ENCODE measurements at places on chromosomes 11 and 22.
A peak's percentile ranks its signal among the peaks of the same experiment; 100 is the strongest.

DNA sequence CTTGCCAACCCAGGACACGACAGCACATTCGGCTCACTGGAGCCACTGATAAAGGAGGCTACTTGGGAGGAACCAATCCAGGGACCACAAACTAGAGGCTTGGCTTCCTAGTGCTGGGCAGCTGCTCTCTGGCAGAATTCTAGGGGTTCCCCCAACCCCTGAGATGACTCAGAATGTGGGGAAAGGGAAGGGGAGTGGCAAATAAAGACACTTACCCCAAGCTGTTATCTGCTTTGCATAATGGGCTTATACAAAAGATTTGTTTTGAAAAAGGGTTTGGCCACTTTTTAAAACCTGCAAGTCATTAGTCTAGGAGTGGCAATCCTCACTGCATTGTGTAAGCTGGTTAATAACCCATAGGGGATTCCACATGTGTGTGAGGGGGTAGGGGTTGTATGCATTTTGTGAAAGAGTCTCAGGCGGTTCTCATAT lies 64.1 kb upstream of the LMO1 start:
- no peak for DNase-seq

DNA sequence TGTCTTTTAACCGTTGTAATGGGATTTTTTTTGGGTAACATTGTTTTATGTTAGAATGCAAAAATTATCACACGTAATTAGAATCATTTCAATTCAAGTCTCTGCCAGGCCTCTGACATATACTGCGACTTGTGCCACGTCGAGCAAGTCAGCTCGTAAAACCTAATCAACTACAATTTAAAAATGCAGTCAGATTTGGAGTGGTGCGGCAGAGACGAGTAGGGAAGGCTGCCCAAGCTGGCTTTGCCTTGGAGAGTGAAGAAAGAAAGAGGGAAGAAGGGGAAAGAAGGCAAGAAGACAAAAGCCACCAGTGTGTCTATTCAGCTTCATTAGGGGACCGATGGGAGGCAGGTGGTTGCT lies 110.7 kb downstream of the MIAT start:
- no peak for DNase-seq

- DNase-seq, result no peak
Measured at GRCh38 chr11:110447343-110447742, 17.6 kb downstream of the FDX1 start.

DNA sequence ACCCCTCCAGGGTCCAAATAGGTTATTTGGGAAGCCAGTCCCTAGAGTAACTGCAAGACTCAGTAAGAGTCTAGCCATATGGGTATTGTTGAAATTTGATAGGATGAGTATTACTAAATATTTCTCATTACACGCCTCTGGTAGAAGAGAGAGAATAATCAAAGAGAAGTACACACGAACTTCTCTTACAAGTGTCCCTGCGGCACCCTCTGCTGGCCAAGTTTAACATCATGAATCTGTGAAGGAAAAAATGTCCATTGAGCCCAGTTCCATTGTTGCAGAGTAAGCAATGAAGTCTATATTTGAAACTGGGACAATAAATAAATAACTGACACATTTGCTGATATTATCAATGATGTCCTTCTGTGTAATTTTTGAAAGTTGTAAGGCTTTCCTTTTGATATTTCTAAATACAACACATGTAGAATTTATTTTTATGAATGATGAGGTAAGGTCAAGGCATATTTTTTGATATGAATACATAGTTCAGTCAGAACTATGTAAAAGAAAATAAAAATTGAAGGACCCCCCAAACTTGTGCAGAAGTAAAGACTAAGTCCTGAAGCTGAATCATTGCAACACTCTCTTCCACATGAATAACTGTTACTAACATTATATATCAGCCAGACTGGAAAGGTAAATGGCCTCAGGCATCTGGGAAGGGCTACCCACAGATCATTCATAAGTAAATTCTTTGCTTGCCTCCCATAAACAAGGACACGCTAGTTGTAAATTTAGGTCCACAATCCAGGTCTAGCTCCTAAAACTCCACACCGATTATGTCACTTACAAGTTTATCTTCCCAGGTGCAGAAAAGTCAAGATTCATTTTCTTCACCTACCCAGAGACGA lies 10.0 kb downstream of the OR51L1 start:
- no peak for DNase-seq

GRCh38 chr11:19866037-19866436 lies 153.4 kb downstream of the NAV2 start:
- DNase-seq, result no peak

- no peak for DNase-seq
Measured at GRCh38 chr11:55342901-55343300, at the start of gene OR4A16. Gene OR4A16, plus strand, starts transcription at chr11:55343201. Its CDS starts 0 bp downstream, at chr11:55343201.

DNA sequence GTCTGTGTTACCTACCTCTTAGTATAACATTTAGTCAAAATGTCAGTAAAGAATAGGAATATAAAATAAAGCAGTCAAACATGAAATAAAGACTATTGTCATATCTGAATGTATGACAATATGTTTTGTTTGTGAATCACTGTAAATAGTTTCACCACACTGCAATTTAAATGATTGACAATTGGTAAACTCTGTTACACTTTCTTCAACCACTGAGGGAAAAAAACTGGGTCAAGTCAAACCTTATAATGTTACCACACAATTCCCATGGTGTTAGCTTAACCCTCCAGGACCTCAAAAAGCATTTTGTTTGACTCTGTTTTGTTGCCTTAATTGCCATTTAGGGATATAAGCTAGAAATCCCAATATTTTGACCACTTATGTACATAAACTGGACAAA lies 10.5 kb upstream of the MMP13 start:
- no peak for DNase-seq

- DNase-seq, result no peak
Measured at GRCh38 chr11:36385121-36385970, 89.3 kb downstream of the PRR5L start.

- no peak for DNase-seq
Measured at GRCh38 chr11:121656328-121657090, 203.7 kb upstream of the SORL1-AS1 start.

DNA sequence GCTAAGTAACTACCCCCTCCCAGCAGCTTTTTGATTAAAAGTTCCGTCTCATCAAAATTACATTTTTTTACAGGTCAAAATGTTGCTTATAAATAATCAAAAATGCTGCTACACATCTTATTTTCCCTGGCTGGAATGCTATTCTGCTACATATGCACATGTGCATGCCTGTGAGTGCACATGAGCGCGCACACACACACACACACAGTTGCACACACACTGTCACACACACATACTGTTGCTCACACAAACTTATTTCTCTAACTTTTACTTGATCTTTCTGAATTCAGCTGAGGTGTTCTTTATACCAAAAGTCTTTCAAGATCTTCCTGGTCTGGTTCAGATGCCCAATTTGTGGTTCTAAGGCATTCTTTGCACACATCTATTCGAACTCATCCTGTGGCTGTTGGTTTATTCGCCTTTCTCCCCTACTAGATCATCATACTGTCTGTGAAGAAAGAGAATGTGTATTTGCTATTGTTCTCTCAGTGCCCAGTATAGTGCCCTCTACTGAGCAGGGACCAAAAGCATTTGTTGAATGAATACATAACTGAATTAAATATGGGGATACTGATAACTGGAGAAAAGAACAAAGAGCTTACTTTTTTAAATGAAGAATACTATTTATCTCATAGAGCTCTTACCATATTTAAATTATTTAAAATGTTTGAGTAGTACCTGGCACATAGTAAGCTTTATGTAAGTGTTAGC lies 68.1 kb upstream of the CCDC179 start:
- no peak for DNase-seq

DNA sequence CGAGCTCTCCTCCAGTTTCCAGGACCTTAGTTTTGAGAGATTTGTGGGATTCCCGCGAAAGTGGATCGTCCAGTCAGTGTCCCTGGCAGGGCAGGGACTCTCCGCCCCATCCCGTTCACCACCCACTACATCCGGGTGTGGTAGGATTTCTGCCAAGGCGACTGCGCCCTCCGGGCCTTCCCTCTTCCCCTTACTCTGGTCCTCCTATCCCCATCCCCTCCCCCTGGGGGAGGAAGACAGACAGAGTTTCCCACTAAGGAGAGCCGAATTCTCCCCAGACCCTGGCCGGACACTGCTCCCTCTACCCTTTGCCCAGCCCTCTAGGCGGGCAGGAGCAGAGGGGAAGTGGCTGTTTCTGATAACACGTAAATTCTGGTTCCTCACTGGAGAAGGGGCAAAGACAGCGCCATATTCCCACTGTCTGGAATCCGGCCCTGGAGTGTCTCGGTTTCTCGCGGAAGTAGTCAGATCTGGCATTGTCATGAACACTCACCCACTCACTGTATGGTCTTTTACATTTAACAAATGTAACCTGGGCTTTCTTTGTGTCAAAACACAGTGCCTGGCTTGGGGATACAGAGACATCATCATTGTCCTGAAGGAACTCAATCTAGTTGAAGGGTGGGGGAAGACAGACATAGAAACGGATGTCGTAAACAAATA lies 1.1 kb upstream of the NECTIN1 start:
- DNase-seq, result peak; percentile 26

DNA sequence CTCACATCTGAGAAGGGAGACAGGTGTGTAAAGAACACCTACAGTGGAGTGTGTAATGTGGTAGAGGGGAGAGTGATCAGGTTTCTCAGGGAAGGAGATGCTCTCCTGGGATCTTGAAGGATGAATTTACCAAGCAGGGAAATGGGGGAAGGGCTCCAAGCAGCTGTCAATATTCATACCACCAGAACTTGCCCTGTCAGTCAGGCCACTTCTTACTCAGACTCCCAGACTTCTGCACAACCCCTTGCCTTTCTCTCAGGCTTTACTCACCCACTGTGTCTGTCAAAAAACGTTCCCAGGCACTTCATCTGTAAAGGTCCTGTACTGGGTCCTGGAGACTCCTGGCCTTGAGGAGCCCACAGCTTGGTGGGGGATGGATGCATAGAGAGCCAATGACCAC lies 14.0 kb upstream of the FCHSD2 start:
- DNase-seq, result no peak

DNA sequence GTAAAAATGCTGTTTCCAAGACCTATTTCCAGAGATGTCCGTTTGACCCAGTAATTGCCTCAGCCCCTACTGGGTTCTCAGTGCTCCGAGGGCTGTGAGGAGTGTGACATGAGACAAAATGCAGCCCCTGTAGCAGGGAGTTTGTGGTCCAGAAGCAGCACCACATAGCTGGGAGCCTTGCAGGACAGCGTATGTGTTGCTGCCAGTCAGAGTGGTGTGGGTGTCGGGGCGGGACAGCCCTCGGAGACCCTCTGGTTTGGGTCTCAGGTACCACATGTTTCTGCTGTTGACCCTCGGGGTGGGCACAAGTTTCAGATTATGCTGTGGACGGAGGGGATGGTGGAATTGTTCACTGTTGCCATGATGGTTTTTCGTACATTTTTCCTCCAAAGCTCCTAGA lies 17.2 kb downstream of the TBC1D22A start:
- DNase-seq, result no peak

DNA sequence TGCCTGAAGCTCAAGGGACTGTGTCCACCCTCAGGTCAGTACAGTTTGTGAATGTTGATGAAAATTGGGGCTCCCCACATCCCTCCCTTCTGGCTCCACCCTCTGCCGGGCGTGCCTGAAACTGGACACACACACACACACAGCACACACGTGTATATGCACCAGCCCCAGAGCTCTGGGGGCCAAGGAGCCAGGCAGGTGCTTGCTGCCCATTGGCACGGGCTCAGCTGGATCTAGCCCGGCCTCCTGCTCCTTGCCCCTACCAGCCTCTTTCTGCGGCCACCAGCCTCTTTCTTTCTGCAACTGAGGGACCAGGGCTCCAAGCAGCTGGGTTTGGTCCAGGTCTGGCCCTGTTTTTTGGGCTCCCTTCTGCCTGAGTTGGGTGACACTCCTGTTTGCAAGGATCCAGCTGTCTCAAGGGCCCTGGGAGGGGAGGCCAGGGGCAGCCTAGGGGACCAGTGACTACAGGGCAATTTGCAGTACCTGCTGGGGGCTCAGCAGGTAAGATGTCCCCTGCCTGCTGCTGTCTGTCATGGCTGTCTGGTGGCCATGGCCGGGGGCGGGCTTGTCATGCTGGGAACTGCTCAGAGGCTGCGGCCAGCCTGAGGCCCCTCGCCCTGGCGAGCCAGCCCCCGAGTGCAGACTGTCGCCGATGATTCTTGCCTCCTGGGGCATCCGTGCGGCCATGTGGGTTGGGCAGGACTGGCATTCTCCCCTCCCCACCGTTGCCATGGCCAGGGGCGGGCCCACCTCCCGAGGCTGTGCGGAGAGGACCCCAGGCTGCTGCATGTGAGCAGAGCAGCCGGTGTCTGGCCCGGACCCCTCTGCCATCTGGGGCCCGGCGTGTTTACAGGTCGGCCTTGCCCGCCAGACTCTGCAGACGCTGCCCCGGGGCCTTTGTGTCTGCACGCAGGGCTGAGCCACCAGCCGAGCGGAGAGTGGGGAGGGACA lies 51.5 kb upstream of the PPARA start:
- no peak for DNase-seq

DNA sequence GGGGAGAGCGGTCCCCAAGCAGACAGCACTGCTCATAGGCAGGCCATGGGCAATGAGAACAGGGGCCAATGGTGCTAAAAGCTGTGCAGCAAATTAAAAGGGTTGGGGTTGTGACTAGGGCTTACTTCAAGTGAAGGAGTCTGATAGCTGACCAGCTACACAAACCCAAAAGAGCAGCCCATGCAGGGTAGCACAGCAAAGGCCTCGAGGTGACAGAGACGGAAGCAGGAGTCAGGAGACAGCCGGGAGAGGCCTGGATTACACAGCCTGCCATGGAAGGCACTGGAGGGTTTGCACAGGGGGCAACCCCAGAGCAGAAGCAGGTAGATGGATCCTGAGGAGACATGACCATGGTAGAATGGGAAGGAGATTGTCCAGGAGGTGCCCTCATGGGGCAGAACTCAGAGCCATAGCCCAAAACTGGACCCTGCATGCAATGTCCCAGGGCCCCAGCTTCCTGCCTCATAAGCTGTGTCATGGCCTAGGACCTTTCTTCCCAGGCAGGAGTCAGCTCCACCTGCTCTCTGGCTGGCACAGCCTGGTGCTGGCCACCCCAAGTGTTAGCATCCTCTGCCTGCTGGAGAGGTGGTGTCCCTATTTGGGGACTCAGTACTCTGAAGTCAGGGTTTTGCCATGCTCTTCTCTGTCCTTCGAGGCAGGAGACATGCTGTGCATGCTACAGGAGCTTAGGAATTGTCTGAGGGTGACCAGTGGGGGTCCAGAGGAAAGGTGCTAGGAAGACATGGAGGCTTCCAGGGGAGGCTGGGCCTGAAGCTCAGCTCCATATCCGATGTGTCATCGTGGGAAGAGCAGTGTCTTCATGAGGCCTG lies 33.3 kb downstream of the RSPH14 start:
- DNase-seq, result no peak

All from pulmonary artery endothelial cell (primary cell).